ENCODE measurements at places on chromosomes 11 and 22. TPM values are rescaled to one million over a fixed set of nuclear protein-coding genes. Genes with fewer than 3 reads are reported as not detected.

- DNase-seq, result no peak
These were observed 60.1 kb downstream of the PRR5L start for GRCh38 chr11:36356201-36356600.

DNA sequence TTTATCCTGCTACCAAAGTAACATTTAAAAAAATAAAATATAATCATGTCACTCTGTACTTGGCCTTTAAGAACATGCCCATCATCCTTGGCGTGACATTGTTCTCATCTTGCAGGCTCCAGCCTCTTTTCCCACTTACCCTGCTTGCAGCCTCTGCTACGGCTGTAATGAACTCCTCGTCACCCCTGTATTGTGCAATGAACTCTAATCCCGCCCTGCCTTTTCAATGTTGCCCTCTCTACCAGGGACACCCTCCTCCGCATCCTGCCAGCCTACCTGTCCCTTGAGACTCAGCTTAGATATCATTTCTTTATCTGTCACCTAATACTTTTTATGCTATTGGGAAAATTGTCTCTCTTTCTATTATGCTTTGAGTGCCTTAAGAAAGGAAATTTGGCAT lies 12.6 kb upstream of the MMP20 start:
- no peak for DNase-seq

Gene KCNJ11
- total RNA-seq, result 0.74 TPM

Gene HBE1
- total RNA-seq, result 0.29 TPM

Measured in NCI-H460 (cell line).